NAMALWA (cell line): ENCODE measurements at places on chromosomes 7 and 10.

- DNase-seq, result no peak
Measured at GRCh38 chr10:78260680-78261079, 227.0 kb downstream of the RPS24 start.

- no peak for DNase-seq
Measured at GRCh38 chr7:157411580-157411979, 74.8 kb downstream of the DNAJB6 start.

GRCh38 chr7:45138433-45139267, 18.9 kb upstream of the RAMP3 start:
- no peak for DNase-seq

DNA sequence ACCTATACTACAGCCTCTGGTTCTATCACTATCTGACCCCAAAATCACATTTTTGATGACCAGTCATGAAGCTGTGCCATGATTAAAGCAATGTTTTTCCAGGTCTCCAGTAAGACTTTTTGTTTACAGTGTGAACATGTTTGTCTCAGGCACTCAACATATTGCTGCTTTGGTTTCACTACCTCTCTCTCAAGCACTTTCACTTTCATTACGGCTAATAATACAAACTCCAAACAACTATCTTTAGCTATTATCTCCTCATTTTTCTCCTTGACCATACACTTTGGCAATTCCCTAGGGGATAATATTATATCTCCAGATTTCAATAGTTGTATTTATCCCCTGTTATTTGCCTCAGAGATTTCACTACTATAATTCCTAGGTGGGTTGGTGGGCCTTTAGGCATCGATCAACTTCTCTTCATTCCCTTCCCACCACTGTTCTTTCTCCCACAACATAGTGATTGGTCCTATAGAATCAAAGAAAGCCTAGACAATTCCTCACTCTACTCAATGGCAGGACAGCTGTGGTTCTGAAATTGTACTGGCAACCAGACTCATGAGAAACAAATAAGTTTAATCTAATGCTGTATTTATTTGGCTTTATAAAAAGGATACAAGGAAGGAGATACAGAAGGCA, 261.4 kb upstream of the ZWINT start:
- peak; percentile 59 for DNase-seq

- DNase-seq, result no peak
Measured at GRCh38 chr10:128574581-128575210, 448.5 kb upstream of the MKI67 start.

GRCh38 chr7:151503902-151504714, 15.6 kb downstream of the RHEB start:
- DNase-seq, result no peak

- no peak for DNase-seq
Measured at GRCh38 chr7:127726476-127726875, 74.5 kb downstream of the SND1 start.

DNA sequence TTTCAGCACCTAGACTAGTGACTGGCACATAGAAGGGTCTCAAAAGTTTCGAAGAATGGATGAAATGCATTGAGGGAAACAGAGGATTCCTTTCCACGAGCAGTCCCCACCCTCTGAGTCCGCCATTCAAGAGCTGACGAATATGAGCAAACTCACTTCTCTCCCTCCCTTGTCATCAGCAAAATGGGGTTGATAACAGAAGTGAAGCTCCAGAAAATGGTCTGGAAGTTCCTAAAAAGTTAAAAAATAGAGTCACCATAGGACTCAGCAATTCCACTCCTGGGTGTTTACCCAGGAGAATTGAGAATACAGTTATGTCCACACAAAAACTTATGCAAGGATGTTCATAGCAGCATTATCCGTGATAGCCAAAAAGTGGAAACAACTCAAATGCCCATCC, 25.0 kb upstream of the SRGN start:
- no peak for DNase-seq

DNA sequence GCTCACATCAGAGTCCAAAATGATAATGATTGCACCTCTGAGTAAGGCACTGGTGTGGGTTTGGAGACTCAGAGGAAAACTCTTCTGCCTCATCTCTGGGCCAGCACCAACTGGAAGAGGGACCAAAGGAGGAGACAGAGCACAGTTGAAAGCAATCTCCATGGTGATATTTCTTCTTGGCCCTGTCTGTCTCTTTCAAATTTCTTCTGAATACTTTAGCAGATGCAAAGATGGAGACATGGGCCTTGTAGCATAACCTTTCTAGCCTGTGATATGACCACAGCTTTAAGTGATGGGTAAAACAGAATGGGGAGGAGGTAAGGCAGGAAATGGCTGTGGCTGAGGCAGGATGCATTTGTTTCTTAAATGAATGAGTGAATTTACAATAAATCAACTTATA, 12.2 kb upstream of the GIMAP7 start:
- DNase-seq, result no peak
